ENCODE measurements at places on chromosomes 2 and 18.

DNA sequence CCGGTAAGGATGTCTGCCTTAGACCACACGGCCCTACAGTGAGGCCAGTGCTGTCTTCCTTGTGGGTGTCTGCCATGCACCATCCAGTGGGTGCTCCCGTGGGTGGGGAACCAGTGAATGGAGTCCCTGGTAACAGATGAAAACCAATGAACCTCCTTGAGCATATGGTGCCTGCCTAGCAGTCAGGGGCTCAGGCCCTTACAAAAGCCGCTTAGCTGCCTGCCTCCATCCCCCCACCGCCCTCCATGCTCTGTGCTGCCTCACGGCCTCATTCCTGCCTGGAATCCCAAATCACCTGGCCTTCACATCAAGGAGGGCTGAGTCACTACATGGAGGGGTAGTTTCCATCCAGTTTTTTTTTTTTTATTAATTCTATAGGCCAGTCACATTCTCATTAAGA lies 30.8 kb upstream of the TRIB2 start:
- DNase-seq: no peak

- no peak for DNase-seq
These were observed 62.8 kb upstream of the TSPYL6 start for GRCh38 chr2:54318821-54319220.

DNA sequence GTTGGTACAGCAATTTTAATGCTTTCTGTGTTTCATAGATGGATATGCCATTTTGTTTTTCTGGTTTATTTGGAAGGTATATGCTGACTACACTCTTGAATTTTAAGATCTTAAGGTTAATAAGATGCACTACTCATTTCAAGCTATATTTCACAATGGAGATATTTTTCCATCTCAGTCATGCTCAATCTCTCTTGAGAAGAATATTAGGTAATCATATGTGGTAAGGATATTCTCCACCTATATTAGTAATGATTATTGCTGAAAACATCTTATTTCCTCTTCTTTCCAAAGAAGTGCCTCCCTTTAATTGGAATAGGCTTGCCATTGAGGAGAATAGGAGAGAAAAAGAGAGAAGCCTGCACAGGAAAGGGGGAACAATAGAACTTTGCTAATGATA lies 40.1 kb downstream of the EPB41L3 start:
- DNase-seq: no peak

GRCh38 chr2:168138901-168139300 lies 108.5 kb downstream of the STK39 start:
- DNase-seq: no peak

- no peak for DNase-seq
These were observed 52.4 kb upstream of the TEX51 start for GRCh38 chr2:126846241-126846640.

- no peak for DNase-seq
These were observed 541.9 kb downstream of the TMX3 start for GRCh38 chr18:68172842-68173549.

DNA sequence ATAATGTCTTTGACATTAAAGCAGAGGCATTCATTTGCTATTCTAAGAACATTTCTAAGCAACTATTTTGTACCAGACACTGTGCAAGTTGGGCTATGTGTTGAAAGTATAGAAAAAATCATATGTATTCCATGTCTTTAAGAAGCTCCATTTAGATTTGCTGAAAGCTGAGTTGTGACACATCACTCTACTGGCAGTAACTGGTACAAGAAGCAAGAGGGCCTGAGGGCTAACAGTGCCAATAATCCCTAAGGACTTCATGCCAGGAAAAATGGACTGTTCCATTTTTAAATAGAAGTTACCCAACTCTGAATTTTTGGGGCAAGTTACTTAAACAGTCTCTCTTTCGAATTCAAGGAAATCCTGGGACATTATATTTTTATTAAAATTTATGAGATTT lies 178.7 kb downstream of the SRBD1 start:
- DNase-seq: no peak

Measured in adrenal gland (tissue), 19 donors.